ENCODE measurements at places on chromosomes 5 and 9.

- DNase-seq: no peak
Observed at GRCh38 chr5:95220381-95220780, 64.5 kb downstream of the MCTP1 start.

GRCh38 chr9:97845130-97845529 lies 7.9 kb upstream of the FOXE1 start:
- no peak for DNase-seq

DNA sequence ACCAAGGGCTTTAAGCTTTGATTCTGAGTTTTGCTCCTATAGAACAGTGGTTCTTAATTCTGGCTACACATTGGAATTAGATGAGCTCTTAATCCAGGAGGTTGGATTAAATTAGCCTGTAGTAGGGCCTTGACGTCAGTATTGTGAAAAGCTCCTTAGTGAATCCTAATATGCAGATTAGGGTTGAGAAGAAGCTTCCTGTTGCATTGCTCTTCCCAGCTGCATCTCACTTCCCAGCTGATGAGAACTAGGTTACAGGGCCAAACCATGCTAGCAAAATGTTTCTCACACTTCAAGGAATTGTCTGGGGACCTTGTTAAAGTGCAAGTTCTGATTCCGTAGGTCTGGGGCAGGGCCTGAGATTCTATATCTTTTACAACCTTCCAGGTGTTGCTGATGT lies 300.0 kb downstream of the ZSWIM6 start:
- DNase-seq: no peak

GRCh38 chr5:6450319-6450833 lies 1.7 kb downstream of the UBE2QL1 start:
- no peak for DNase-seq

DNA sequence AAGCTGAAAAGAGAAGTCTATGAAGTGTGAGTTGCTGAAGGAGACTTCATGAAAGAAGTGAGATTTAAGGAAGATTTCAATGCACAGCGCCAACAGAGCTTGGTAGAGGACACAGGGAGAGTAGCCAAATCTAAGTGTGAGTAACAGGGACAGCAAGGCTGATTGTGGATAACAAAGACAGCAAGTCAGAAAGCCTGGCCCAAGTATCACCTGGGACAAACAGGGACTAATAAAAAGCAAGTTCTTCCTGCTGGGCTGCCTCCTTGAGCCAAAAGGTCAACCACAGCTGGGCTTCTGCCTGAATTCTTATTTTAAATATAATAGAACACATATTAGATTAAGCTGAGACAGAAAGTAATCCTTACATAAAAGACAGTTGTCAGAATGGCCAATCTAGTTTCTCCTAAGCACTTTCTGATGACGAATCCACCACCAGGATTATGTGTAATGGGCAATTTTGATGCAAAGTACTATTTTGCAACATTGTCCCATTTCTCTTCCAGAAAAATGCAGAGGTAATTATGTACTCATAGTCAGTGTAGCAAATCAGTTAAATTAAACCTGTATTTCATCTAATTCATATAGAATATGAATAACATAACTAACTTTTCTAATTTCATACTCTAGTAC lies 73.8 kb downstream of the MAPKAP1 start:
- DNase-seq: no peak

GRCh38 chr9:120366644-120367019 lies 213.3 kb downstream of the CDK5RAP2 start:
- no peak for DNase-seq

- no peak for DNase-seq
Observed at GRCh38 chr5:176155922-176156359, 82.3 kb upstream of the SIMC1 start.

GRCh38 chr5:123439709-123440108 lies 16.5 kb upstream of the CEP120 start:
- no peak for DNase-seq

- DNase-seq: no peak
Observed at GRCh38 chr5:30581198-30581935, 612.1 kb upstream of the CDH6 start.
